ENCODE measurements at places on chromosomes 5 and 9.

- no peak for DNase-seq
Observed at GRCh38 chr9:76620581-76620980, 143.7 kb upstream of the PCA3 start.

DNA sequence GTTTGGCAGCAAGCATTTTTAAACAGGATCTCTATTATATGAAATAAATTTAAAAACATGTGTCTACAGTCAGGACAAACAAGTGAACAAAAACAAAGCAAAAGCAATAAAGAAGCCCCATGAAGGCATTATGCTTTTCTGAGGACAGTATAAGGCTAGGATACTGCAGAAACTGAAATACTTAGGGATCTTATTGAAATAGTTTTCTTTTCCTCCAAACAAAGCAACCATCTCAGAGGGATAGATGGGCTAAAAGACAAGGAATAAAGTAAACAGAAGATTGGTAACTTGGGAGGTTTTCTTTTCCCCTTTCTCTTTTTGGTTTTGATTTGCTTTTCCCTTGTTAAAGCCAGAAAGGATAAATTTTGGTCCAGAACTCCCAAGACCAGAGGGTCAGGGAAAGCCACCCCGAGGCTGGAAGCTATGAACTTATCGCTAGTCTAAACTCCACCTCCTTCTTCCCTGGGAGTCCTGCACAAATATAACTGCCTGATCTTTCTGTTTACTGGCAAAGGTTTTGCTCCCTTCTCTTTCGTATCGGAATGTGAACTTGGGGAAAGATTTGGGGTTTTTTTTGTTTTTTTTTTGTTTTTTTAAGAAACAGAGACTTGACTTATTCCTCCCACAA lies 164.0 kb downstream of the GHR start:
- no peak for DNase-seq

DNA sequence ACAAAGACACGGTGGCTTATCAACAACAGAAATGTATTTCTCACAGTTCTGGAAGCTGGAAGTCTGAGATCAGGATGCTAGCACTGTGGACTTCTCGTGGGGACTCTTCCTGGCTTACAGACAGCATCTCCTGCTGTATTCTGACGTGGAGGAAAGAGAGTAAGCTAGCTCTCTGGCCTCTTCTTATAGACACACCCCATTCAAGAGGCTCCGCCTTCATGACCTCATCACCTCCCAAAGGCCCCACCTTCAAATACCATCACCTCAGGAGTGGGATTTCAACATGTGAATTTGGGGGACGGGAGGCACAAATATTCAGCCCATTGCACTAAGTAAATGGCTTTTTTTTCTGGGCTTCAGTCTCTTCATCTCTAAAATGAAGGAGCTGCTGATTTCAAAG lies 27.6 kb downstream of the KCNMB1 start:
- DNase-seq = no peak

DNA sequence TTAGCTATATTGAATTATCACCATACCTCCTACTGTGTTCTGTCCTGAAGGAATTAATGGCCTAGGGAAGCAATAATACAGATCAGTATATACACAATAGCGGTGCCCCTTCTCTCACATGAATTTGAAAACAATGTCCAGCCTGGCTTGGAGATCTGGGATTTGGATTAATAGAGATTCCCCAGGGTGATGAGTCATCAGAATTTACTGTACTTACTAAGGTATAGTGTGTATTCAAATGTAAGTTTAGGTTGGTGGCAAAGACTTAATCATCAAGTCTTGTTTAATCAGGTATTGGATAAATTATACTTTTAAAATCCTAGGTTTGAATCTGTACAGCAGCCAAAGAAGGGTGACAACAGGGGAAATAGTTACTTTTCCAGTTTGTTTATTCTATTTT lies 121.5 kb downstream of the FEM1C start:
- no peak for DNase-seq

DNA sequence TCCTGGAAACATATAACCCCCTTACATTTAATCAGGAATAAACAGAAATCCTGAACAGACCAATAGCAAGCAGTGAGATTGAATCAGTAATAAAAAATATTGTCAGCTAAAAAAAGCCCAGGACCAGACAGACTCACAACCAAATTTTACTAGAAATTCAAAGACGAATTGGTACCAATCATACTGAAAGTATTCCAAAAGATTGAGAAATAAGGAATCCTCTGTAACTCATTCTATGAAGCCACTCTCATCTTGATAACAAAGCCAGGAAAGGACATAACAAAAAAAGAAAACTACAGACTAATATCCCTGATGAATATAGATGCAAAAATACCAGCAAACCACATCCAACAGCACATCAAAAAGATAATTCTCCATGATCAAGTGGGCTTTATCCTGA lies 714.0 kb downstream of the SEMA5A start:
- DNase-seq = no peak

GRCh38 chr5:5800801-5801761 lies 378.6 kb downstream of the ICE1 start:
- DNase-seq = no peak

DNA sequence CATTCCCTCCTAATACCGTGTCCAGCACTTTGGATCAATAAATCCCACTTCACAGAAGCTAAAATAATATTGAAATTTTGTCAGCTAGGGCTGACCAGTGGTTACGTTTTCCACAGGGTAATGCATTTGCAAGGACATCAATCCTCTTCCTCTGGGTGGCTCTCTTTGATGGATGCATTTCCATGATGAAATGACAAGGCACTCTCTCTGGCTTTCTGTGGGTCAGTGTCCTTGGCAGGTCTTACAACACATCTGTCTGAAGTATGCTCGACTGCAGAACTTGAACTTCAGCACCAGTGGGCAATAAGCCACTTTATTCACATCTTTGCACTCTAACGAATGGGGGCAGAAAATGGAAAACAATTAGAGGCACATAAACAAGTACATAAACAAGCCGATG lies 330.1 kb downstream of the ADAMTS6 start:
- no peak for DNase-seq

DNA sequence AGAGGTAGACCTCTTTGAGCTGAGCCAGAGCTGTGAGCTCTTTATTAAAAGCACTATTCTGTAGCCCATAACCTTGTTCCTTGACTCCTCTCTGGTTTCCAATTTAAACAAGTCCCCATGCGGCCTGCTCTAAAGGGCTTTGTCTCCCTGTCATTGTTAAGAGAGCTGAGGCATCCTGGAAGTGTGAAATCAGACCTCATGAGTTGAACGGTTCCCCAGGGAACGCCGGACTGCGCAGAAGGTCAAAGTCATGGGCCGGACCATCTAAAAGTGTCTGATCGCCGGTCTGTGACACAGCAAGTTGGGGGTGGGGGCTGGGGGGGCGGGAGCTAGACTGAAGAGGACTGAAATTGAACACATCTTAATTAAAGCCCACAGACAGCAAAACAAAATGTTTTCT lies 265.8 kb downstream of the SLF1 start:
- no peak for DNase-seq

- no peak for DNase-seq
Observed at GRCh38 chr5:37723162-37723961, 116.5 kb downstream of the GDNF start.

- DNase-seq = no peak
Observed at GRCh38 chr9:89362647-89363310, 44.5 kb downstream of the SECISBP2 start.

DNA sequence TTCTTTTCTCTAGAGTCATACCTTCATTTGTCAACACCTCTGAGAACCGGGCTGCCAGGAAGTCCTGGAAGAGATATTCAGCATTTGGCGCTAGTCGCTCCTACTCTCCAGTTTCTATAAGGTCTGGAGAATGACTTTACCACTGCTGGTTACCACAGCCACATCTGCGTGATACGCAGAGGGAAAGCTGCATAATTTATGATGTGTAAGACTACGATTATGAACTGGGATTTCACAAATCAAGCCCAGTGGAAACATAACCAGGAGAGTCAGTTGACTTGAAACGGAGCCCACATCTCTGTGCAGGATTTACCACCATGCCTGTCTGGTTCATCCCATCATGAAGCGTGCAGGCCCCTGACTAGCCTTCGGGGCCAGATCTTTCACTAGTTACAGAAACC lies 72.6 kb downstream of the FGF1 start:
- no peak for DNase-seq

DNA sequence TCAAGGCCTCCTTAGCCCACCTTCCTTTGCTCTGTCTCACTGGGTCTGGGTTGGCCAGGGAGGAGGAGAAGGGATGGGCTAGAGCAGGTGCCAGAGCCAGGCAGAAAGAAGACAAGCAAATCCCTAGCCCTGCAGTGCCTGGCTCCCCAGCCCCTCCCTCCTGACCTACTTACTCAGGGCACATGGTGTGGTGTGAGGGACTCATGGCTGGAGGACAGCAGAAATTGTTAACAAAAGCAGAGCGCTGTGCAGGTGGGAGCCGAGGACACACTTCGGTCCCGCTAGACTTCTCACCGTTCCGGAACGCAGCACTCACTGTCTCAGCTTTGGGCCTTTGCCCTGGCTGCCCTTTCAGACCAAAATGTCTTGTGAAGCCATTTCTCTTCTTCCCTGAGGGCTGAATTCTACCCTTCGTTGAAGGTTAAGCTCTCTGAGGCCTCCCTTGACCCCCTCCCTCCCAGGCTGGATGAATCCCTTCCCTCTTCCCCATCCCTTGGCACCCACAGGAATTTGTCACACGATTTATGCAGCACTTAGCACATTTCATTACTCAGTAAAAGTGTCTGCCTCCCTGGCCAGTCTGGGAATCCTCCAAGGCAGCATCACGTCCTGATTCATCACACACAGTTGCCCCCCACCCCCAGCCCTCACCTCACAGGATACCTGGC lies 263.9 kb upstream of the TRPC7 start:
- DNase-seq = no peak

GRCh38 chr5:135234666-135235401 lies 164.2 kb downstream of the MACROH2A1 start:
- DNase-seq = no peak

DNA sequence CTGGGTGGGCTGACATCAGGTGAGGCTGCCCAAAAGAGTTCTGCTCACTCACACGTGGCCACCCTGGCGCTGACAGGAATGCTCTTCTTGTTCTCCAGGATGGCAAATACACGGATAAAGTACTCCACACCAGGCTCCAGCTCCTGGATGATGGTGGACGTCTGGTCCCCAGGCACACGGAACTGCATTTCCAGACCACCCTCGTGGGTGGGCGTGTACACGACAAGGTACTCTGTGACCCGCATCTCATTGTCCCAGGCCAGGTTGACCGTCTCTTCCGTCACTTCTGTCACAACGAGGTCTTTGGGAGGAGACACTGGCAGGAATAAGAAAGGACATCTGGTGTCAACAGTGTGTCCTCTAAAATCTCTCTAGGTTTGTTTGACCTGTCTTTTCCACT lies 33.8 kb downstream of the TNC start:
- DNase-seq = no peak

- DNase-seq = no peak
Observed at GRCh38 chr9:115157245-115157674, 39.3 kb upstream of the TNC start.

DNA sequence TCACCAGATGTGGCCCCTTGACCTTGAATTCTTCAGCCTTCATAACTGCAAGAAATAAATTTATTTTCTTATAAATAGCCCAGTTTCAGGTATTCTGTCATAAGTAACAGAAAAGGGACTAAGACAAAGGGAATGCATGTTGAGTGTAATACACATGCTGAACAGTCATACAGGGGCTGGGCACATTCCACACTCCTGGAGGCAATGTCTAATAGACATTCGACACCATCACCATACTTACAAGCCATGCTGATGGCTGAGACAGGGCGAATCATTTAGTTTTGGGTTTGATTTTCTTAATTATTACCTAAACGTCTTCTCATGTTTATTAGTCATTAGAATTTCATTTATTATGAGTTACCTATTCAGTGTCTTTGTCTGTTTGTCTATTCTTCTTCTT lies 68.5 kb downstream of the TENT4A start:
- no peak for DNase-seq

GRCh38 chr5:55993013-55993412 lies 1.8 kb downstream of the IL6ST start:
- DNase-seq = no peak

- DNase-seq = no peak
Observed at GRCh38 chr5:17147617-17148016, 69.8 kb upstream of the BASP1 start.

- DNase-seq = no peak
Observed at GRCh38 chr5:89816038-89816437, 593.5 kb downstream of the CETN3 start.

DNA sequence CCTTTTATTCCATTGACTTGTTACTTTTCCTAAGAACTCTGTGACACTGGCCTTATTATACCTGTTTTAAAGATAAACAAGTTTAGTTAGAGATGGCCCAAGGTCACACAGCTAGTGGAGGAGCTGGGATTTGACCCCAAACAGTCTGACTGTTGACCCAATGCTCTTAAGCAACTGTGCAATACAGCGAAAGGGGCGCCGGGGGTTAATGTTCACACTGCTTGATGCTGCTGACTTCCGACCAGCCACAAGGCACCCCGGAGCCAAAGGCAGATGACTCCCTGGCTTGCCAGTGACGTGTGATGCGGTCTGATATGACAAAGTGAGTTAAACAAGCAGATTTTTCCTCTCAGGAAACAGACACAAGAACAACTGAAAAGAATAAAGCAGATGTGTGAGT lies 23.9 kb downstream of the PIK3R1 start:
- no peak for DNase-seq
